ENCODE measurements at places on chromosomes 7 and 10. TPM values are rescaled to one million over a fixed set of nuclear protein-coding genes. Genes with fewer than 3 reads are reported as not detected.

Gene ERV3-1
- total RNA-seq, result 52.9 TPM

Gene EGR2
- 0.18 TPM for total RNA-seq

Gene LIPF
- 0.27 TPM for total RNA-seq

Gene BEND7
- total RNA-seq, result 16.5 TPM

Gene PAX4
- not detected for total RNA-seq

Gene AMZ1
- total RNA-seq, result 2.4 TPM

Gene SDK1
- total RNA-seq, result 33.1 TPM

DNA sequence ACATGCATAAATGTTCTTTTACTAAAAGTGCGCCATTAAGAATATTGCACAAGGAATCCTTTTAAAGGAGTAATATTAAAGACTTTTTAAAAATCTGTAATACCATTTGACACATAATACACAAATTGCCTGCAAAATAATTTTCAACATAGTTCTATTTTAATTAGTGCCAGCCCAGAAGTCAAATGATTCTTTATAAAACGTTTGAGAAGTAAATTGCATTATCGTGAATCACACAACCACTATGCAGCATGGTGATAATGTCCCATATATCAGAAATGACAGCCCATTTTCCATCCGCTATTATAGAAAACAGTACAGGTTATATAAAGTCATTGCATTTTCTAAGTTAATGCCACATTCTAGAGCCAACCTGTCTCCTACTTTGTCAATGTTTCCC lies 324.0 kb downstream of the IPMK start:
- no peak for DNase-seq

GRCh38 chr10:13347043-13347499 lies 1.0 kb downstream of the SEPHS1 start:
- DNase-seq, result no peak

DNA sequence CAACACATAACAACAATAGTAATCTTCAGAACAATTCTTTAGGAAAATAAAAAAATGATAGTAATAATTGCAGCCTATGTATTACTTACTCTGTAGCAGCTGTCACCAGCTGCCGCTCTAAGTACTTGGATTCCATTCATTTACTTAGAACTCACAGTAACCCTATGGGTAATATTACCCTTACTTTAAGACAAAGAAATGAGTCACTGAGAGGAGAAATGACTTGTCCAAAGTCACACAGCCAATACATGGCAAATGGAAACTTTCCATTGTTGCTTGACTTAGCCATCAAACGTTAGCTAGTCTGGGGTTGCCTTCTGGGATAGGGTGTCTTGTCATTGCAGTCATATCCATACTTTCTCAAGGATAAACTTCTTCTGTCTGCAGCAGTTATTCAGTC lies 3.6 kb downstream of the CCNY start:
- no peak for DNase-seq

- peak; percentile 29 for DNase-seq
Observed at GRCh38 chr10:72083790-72084459, 4.4 kb downstream of the SPOCK2 start.
